NCI-H1694 treated with DMSO at 0.1 percent for 48 hours (cell line): ENCODE measurements at places on chromosomes 6 and 20.
A peak's percentile ranks its signal among the peaks of the same experiment; 100 is the strongest.

DNA sequence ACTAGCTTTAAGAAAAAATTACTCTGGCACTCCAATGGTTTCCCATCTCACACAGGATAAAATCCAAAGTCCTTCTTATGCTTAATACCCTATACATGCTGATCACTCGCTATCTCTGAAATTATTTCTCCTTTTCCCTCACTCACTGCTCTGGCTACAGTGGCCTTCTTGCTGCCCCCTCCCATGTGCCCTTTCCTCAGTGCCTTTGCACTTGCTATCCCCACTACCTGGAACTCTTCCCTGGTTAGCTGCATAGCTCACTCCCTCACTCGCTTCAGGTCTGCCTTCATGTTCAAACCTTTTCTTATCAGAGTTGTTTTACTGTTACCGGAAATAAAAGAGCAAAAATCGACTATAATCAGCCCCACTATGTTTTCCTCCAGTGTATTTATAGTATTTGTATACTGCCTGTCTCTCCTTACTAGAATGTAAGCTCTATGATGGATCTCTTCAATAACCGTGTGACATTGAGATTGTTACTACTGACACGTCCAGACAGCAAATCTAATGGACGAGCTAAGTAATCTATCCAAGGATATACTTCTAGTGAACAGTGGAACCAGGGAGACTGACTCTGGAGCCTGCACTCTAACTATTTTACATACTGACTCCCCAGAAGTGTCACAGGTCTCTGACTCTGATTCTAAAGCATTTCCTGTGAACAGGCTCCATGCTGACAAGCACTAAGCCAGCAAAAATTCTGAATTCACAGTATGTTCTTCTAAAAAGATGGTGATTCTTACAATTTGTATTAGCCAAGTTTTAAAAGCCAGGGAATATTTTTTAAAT lies 25.1 kb downstream of the FKBP5 start:
- no peak for DNase-seq

DNA sequence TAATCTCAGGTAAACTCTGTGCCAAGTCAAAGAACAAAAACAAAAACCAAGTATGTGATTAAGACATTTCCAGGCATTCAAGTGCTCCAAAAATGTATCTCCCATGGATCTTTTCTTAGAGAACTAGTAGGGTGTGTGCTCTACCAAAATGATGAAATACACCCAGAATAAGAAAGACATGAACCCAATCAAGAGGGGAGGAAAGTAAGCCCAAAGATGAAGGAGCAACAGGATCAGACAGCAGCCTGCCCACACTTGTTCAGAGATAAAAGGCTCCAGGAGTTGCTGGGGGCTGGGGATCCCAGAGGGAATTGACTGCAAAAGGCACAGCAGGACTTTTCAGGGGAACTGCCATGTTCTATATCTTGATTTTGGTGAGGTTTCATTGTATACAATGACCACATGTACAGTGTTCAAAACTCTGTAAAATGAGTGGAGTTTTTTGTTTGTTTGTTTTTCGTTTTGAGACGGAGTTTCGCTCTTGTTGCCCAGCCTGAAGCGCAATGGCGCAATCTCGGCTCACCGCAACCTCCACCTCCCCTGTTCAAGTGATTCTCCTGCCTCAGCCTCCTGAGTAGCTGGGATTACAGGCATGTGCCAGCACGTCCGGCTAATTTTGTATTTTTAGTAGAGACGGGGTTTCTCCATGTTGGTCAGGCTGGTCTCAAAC lies 24.4 kb downstream of the GCM1 start:
- DNase-seq, result no peak

DNA sequence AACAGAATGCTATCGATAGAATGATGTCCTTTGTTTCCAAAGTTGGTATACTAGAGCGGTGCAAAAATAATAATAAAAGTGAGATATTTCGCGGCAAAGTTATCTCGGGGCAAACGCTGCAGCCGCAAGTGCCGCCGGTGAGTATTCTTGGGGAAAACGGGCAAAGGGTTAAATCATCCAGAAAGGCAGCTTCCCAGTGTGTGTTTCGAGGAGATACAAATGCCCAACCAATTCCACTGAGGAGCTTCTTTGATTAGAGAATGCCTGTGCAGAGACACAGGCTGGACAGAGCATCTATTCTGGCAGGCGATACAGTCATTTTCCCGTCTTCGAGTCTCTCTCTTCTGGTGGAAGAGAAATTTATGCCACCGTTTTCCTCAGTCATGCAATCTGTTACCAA lies 58.0 kb upstream of the MPC1 start:
- DNase-seq, result no peak

DNA sequence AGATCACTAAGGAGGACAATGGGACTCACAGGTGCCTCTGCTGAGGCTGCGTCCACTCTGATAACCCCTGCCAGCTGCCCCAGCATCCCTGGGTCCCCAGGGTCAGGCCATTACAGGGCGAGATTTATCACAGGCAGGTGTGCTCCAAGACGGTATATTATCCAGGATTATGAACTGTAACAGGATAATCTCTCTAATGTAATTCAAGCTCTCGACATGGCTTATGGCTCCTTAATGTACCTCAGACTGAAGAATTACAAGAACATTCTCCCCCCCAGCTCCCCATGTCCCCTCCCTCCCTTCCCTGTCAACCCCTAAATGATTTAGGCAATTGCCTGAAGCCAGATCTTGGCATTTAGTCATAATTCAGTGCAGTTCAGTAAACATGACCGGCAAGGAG lies 86.8 kb downstream of the NCR2 start:
- DNase-seq, result no peak

DNA sequence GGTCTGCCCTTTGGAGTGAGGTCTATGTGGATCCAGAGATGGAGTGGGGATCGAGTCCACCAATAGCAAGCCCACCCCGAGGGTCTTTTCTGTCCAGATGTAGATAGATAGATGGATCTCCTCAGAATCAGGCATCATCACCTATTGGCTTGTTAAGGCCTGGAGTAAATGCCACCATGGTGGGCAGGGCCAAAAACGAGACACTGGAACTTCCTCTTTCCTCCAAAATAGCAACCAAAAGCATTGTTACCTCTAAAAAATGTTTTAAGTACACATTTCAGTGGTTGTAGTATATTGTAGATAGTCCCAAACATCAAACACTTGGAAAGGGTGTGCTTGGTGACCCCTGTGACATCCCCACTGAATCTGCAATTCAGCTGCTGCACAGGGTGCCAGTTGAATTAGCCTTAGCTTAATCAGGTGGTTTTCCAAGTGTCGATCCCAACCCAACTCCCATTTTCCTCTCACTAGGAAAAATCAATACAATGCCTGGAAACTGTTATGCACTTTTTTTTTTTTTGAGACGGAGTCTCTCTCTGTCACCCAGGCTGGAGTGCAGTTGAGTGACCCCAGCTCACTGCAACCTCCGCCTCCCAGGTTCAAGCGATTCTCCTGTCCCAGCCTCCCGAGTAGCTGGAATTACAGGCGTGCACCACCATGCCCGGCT lies 35.0 kb upstream of the NELFCD start:
- DNase-seq, result no peak

DNA sequence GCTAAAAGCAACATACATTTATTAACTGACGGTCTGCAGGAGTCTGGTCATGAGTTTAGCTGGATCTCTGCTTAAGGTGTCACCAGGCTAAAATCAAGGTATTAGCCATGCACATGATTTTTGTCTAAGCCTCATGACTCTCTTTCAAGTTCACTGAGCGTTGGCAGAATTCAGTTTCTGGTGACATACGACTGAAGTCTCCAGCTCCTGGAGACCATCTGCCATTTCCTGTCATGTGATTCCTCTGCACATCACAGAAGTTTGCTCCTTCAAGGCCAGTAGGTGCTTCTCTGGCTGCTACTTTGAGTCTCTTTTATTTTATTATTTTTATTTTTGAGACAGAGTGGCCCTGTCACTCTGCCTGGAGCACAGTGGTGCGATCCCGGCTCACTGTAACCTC lies 148.4 kb upstream of the EYA4 start:
- no peak for DNase-seq

DNA sequence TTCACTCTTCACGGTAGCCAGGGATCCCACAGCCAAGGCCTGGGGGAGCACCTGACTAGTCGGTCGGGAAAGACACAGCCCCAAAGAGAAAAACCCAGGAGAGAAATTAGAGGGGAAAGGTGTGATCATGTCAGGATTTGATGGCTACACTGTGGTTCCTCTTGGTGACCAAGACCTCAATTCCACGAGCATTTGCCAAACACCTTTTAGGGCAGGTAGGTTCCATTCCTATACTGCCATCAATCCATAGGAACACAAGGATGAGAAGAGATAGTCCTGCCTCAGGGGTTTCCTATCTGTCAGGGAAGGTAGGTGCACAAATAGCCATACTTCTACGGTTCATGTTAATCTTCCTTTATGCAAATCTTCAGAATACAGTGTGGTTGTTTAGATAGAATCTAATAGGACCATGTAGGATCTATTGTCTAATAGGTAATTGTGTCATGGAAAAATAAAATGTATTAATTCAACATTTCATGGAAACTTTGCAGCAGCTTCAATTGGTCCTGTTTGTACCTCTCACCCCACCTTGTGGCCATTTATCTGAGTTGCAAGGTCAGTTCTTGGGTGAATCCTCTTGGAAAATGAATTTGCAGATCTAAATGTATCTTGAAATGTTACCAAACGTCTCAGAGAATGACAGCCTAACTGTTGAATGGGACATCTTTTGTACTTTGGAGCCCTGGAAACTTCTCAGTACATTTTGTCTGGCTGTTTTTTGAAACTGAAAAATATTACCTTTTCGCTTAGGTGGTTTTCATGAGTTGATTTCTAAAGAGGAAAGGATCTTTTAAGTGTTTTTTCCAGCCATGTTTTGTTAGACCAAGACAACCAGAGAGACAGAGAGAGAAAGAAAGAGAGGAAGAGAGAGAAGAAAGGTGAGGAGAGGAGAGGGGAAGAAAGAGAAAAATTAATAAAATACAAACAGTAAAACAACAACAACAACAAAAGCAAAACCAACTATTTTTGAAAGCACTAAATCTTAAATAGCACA lies 33.7 kb upstream of the IYD start:
- DNase-seq, result peak; percentile 47

GRCh38 chr6:69012211-69012610 lies 377.1 kb downstream of the ADGRB3 start:
- no peak for DNase-seq

DNA sequence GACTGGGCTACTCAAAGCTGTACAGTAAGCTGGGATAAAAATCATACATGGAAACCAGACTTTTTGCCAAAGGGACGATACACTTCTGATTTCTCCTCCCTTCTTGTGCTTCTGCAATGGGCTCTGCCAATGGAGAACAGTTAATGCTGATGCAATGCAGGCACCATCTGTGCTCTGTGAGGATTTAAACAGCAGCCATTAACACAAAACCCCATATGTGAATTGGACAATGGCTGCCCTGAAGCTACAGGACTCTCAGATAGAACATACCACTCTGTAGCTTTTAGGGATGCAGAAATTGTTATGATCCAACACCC lies 71.9 kb downstream of the GJA10 start:
- peak; percentile 45 for DNase-seq

- no peak for DNase-seq
These were observed 272.5 kb downstream of the CLIC5 start for GRCh38 chr6:45743028-45743615.

- no peak for DNase-seq
These were observed 21.6 kb downstream of the MGME1 start for GRCh38 chr20:17990278-17990972.

DNA sequence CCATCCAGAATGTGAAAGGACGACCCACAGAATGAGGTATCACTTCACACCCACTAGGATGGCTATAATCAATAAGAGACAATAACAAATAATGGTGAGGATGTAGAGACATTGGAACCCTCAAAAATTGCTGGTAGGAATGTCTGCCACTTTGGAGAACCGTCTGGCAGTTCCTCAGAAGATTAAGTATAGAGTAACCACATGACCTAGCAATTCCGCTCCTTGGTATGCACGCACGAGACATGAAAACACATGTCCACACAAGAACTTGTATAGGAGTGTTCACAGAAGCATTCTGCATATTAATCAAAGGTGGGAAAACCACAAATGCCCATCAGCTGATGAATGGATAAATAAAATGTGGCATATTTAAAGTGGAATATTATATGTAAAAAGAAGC lies 100.6 kb downstream of the IRF4 start:
- no peak for DNase-seq

DNA sequence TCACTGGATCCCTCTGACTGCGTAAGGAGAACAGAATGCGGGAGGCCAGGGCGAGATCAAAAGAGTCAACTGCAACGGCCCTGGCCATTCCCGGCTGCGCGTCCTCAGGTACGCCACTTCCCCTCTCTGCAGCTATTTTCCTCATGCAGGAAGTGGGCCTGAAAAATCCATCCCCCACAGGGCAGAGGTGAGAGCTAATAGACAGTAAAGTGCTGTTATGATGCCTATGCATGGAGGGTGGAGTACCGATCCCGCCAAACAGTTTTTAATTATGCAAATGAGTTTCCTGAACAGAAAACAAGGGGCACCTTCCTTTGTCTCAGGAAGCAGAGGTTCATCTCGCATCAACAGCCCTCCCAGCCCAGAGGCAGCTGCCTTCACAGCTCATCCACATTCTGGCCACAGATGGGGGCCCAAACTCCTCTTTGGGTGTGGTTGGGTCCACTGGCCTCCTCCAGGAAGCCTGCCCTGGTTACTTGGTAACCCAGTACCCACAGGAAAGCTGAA lies 9.3 kb downstream of the PREX1 start:
- DNase-seq, result no peak

GRCh38 chr20:56925082-56925830 lies 296.1 kb downstream of the TFAP2C start:
- DNase-seq, result no peak

- no peak for DNase-seq
These were observed 185.3 kb upstream of the PREP start for GRCh38 chr6:105588123-105588710.

- DNase-seq, result no peak
These were observed 479.7 kb upstream of the FLRT3 start for GRCh38 chr20:14817101-14817500.

- no peak for DNase-seq
These were observed 134.9 kb downstream of the SLC23A2 start for GRCh38 chr20:4866429-4866828.

- DNase-seq, result no peak
These were observed 114.0 kb upstream of the NEDD9 start for GRCh38 chr6:11346516-11346915.

- DNase-seq, result no peak
These were observed 87.9 kb downstream of the LRFN2 start for GRCh38 chr6:40499215-40499614.

- DNase-seq, result no peak
These were observed 172.9 kb upstream of the CDYL start for GRCh38 chr6:4603291-4603690.

DNA sequence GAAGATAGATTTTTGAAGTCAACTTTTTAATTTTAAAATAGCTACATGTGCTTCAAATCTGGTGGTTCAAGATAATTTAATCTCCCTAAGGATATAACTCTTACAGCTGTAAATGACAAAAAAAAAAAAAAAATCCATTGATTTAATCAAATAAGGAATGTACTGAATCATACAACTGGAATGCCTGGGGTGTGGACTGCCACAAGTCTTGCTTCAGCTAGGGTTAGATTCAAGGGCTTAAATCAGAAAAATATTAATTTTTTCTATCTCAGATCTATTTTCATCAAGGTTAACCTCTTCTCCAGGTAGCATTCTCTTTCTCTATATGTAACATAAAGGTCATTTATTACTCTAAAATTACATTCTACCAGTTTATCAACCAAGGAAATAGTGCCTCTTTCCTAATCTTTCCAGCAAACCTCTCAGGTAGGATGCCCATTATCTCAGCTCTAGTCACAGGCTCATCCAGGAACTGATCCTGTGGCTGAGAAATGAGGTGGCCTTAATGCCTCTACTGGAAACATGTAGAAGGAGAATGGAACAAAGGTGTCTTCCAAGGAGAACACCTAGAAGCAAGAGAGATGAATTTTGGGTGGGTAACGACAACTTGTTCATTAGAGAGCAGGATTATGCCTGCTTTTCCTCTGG lies 466.9 kb downstream of the CBLN4 start:
- DNase-seq, result no peak
